ENCODE measurements at places on chromosomes 16 and 17.

DNA sequence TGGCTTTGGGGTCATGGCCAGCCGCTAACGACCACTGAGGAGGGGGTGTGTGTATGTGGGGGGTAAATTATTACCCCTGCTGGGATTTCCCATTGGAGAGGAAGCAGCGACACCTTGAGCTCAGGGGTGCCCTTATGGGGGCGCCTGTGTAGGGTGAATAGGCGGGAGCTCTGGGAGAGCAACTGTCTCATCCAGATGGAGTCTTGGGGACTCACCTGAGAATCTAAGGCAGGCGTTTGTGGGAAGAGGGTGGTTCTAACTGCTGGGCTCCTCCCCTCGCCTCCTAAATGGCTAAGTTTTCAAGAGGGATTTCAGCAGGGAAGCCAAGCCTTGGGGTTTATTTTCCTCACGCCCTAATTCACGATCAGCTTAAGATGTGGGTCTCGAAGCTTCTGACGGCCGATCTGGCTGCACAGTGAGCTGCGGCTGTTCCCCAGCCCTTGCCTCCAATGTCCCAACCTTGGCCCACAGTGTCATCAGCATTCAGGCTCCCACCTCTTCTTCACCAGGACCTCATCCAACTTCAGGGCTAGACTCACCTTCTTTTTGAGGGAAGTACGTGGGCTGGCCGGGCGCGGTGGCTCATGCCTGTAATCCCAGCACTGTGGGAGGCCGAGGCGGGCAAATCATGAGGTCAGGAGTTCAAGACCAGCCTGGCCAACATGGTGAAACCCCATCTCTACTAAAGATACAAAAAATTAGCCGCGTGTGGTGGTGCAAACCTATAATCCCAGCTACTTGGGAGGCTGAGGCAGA, 136.9 kb upstream of the EEF2KMT start:
- no peak for DNase-seq

DNA sequence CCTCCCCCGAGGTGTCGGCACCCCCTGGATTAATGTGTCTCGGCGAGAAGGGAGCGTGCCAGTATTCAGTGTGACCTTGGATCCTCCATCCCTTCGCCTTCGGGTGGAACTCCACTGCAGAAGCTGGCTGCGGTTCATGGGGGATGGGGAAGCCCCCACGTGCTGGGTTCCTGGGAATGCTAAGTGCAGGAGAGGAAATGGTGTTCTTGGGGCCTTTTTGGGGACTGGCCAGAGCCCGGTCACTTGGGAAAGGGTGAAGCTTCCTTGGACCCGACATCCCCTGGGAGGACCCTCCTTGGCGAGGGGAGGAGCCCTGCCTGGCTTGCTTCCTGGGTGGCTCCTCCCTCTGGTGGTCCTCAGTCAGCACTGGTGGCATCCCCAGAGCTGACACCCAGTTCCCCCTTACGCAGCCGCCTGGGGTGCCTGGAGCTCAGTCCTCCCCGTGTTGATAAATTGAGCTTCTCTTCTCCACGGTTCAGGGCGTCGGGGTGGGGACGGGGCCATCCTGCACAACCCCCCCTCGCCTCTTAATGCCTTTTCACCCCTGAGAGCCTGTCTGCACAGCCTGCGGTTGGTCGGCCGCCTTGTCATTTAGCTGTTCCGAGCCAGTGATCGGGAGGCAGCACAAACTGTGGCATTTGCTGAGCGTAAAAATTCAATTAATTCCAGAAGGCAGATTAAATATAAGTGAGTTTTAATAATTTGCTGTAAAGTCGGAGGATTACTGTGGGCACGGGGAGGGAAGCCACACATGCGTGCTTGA, 30.7 kb upstream of the GSE1 start:
- DNase-seq = no peak

GRCh38 chr17:59617156-59617732, 2.5 kb upstream of the CLTC start:
- DNase-seq = no peak

GRCh38 chr17:79444198-79444597, 166.7 kb downstream of the RBFOX3 start:
- no peak for DNase-seq

DNA sequence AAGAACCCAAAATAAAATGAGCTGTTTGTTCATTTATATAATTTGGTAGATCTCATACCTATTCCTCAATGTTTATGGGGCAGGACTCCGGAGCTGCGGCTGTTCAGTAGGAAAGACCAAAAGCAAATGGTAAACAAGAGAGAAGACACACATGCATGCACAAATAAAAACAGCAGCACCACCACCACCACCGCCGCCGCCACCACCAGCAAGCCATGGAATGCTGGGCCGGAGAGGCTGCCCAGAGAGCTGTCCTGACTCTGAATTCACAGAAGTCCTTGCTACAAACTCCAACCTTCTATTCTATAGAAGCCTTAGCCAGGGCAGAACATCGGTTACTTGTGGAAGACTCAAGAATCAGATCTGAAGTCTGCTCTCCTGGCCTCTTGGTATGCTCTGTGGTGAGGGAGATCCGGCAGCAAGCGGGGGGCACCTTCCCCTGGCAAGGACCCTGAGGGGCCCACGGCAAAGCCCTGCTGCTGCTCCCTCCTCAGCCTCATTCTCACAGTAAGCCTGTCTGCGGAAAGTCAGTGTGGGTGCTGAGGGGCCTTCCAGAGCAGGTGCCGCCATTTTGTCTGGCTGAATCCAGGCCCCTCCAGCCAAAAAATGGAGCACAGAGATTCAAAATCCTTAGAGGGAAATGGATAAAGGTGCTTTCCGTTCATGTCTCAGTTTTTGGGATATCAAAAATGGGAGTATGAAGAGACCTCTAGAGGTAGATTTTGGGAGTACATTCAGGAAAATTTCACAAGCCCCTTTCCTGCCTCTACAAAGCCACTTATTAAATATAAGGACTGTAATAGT, 6.4 kb upstream of the FOXJ1 start:
- no peak for DNase-seq

DNA sequence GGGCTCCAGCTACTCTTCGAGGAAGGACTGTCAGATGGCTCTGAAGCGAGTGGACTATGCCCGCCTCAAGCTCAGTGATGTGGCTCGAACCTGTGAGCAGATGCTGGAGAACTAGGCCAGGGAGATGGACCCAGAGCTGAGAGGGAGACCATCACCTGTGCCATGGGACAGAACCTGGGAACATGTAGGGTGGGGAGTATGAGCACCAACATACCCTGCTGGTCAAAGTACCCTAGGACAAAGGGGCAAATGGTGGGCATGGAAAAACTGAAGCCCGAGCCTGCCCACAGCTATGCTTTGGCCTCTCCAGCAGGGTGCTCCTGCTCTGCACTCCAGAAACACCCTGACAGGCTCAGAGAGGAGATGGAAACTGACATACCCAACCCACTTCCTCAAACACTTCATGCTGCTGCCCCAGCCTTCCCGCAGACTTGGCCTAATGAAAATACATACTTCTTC, 1.9 kb downstream of the MED11 start:
- DNase-seq = no peak

- no peak for DNase-seq
These were observed 21.2 kb downstream of the RNF43 start for GRCh38 chr17:58396173-58396572.

GRCh38 chr17:51997723-51998122, 160.8 kb downstream of the CA10 start:
- no peak for DNase-seq

- DNase-seq = no peak
These were observed 138.6 kb upstream of the WSCD1 start for GRCh38 chr17:5931616-5932015.

DNA sequence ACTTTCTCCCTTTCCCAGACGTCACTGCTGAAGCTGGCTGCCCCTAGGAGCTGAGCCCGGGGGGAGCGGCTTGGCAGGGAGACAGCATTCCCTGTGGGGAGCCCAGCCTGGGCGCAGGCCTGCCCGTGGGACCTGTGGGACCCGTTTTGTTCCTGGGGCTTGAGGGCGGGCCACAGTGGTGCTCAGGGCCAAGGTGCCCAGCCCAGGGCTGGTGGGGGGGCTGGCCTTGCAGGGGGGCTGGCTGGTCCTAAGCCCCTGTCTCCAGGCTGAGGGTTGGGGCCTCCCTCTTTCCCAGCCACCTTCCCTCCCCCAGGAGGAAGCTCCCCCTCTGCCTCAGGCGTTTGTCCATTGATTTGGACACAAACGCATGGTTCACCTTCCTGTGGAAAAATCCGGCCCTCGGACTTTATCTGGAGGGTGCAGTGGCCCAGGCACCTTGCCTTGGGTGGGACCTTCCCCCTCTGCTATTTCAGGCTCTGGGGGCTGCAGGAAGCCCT, 4.4 kb downstream of the NHERF2 start:
- DNase-seq = no peak

DNA sequence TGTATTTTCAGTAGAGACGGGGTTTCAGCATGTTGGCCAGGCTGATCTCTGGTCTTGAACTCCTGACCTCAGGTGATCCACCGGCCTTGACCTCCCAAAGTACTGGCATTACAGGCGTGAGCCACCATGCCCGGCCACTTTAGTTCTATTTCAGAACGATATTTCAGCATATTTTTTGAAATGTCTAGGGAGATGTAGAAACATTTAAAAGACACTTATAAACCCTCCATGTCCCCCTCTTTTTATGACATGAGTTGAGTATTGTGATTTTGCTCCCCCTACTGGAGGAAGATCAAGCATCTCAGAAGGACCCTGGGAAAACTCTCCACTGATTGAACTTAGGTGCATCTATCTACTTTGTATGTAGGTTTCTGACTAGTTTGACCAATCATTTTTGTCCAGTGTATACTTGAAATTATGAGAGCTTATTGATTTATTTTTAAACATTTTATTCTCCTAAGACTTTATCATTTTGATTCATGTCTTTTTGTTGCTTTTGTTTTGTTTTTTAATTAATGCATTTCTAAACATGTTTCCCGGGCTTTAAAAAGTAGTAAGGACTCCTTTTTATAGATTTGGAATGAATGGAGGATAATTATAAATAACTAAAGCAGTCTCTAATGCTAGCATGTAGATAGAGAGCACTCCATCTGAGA, 105.1 kb downstream of the CHD9 start:
- DNase-seq = peak; percentile 3

GRCh38 chr17:73362697-73363096, 50.9 kb upstream of the CDC42EP4 start:
- DNase-seq = no peak

DNA sequence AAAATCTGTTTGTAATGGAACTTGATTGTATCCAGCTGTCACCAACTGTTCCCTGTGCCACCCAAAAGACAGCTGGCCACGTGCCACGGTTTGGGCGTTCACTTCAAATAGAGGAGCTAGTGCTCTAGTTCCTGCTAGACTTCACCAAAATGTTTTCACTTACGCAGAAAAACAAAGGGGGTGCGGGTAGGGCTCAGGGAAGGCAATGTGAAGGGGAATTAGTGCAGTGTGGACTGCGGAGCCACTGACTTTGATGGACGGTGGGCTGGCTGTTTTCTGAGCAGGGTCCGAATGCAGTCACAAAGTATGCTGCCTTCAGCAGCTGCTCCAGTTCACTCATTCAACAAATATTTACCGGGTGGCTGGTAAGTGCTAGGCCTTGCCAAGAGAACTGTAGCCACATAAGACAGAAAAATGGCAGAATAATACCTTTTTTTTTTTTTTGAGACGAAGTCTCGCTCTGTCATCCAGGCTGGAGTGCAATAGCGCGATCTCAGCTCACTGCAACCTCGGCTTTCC, 7.6 kb upstream of the CYTH1 start:
- DNase-seq = no peak

GRCh38 chr16:19851476-19851875, 33.2 kb downstream of the GPRC5B start:
- DNase-seq = no peak

GRCh38 chr17:61412143-61412859, 12.7 kb downstream of the TBX2 start:
- DNase-seq = peak; percentile 65

DNA sequence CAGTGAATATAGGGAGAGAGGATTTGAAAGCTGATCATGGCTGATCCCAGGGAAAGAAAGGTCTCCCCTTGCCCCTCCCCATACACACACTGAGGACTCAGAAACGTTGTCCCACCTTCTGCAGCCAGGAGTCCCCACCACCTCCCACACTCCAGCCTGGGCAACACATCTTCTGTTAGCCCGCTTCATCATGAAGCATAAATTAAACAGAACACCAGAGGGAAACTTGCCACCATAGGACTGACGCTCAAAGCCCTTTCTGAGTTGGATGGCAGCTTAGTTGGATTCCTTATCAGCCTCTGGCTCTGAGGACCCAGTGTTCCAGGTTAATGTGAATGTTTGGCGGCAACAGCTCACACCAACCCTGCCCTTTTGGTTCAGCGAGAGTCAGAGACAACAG, 33.9 kb downstream of the ARHGAP27 start:
- DNase-seq = no peak

DNA sequence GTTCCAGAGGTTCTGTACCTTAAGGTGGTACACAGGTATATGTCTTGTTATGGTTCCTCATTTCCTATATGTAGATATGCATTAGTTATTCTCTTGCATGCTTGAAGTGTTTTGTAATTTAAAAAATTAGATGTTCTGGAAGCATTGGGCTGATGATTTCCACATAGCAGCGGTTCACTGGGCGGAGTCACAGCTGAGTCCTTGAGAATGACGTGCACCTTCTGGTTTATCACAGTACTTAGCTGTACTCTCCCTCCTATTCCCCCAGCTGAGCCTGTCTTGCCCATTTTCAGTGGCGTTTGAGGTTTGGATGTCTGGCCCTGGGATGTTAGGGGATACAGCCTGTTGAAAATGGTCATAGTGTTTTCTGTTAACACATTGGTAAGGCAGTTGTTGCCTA, 327.1 kb downstream of the SNX29 start:
- DNase-seq = no peak

DNA sequence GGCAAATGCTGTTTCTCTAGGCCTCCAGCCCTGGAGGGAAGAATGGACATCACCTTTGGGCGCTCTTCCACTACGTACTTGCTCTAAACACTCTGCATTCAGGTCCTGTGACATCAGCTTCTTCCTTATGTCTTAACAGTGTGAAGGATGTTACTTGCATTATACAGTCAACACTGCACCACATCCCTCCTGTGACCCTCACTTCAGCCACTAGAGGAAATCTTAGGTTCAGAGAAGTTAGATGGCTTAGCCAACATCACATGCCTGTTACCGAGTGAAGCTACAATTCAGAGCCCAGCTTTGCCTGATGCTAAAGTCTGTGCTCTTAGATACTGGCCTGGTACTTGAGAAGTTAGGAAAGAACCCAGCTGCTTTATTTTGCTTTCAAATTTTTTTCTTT, 18.3 kb downstream of the UBFD1 start:
- DNase-seq = no peak

DNA sequence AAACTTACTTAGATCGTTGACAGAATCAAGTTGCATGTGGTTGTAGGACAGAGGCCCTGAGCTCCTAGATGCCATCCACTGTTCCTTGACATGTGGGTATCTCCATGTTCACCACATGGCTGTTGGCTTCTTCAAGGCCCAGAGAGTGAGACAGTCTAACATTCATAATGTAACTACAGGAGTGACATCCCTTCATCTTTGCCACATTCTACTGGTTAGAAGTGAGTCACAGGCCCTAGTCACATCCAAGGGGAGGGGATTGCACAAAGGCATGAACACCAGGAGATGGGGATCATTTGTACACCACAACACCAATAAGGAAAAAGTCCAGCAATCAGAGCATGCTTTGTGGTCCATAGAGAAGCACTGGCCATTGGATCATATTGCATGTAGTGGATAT, 56.6 kb downstream of the WSCD1 start:
- DNase-seq = no peak
